ENCODE measurements at places on chromosomes 2 and 18.

DNA sequence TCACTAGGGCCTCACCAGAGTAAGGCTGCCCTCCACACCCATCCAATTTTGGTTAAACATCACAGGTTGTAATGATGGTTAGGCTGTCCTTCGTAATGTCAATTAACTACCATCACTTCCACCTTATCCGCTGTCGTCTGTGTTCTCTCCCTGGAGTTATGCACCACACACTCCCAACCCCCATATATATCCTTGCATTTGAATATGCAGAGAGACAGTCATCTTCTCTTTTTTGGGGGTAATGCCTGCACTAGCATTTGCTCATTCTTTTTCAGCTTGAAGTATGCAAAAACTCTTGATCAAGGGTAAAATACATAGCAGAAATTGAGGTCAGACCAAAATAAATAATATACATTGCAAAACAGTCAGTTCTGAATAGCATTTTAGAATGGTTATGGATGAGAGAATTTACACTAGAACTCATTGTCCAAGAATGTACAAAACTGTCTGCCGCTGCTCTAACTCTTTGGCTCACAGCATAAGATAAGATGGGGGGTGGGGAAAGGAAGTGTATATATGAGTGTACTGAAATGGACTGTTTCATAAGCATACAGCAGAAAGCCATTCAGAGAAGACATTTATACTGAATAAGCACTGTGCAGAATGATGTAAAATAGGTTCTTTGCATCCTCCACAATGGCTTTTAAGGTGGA is 397.8 kb upstream of the CHST9 start:
- no peak for DNase-seq

- DNase-seq, result no peak
Measured at GRCh38 chr2:207567671-207568070, 37.9 kb downstream of the CREB1 start.

DNA sequence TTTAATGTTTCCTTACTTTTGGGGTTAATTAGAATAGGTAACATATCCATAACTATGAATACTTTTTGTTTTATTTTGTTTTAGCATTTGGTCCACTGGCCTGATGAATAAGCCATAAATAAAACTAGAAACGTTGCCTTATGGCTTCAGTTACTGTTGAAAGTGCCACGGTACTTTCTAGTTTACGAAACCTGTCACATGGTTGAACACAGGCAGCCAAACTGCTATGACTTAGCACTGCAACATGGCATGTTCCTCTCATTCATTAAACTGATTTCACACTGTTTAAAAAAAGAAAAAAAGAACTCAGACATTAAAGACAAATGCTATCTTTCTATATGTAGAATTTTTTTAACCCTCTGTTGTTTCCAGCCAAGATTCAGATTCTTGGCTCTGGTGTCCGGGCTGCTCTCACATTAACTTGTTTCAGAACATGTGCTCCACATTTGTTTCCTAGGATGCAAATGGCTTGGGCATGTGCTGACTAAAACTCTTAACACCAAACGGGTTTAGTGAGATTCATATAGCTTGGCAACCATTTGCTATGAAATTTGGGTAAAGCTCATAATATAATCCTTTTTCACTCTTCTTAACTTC is 323.9 kb upstream of the RND3 start:
- DNase-seq, result peak; percentile 67

DNA sequence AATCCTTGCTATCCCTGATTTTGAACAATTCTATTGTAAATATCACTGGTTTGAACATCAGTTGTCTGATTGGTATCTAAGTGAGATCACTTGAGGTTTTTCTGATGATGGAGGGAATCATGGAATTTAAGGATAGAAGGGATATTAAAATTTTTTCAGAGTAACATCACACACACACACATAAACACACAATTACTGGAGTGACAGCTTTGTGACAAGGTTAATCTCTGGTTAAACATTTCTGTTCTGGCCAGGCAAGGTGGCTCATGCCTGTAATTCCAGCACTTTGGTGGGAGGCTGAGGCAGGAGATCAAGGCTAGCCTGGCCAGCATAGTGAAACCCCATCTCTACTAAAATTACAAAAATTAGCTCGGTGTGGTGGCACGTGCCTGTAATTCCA is 85.3 kb downstream of the SOCS6 start:
- DNase-seq, result no peak

- no peak for DNase-seq
Measured at GRCh38 chr2:127302168-127302567, 8.2 kb upstream of the ERCC3 start.

Measured in muscle of arm (tissue), 14 donors.